ENCODE measurements at places on chromosomes 3 and 15.

GRCh38 chr3:193396451-193397244 is 18.1 kb upstream of the ATP13A5 start:
- DNase-seq: no peak

GRCh38 chr3:135997554-135998320 is 32.2 kb downstream of the PPP2R3A start:
- DNase-seq: no peak

GRCh38 chr3:120029749-120030148 is 64.5 kb downstream of the GSK3B start:
- DNase-seq: no peak

- DNase-seq: no peak
These were observed 6.4 kb downstream of the TMEM207 start for GRCh38 chr3:190443257-190443656.

- no peak for DNase-seq
These were observed 110.1 kb upstream of the PLXNA1 start for GRCh38 chr3:126872701-126873342.

GRCh38 chr3:41874022-41874421 is 87.9 kb downstream of the ULK4 start:
- no peak for DNase-seq

DNA sequence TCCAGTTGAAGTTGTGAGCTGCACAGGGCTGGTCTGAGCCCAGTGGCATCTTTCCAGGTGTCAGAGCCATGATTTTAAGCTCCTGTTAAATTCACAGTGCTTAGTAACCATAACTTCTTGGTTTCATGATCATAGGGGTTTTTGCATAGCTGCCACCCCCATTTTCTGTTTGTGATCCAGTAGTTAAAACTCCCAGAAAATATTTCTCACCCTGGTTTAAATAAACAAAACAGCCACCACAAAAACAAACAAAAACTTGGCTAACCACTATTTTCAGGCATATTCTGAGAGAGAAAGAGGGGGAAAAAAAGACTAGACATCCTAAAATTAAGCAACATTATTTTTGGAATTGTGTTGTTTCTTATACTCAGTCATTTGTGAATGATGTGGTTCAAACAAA is 175.3 kb downstream of the IGF1R start:
- DNase-seq: no peak

DNA sequence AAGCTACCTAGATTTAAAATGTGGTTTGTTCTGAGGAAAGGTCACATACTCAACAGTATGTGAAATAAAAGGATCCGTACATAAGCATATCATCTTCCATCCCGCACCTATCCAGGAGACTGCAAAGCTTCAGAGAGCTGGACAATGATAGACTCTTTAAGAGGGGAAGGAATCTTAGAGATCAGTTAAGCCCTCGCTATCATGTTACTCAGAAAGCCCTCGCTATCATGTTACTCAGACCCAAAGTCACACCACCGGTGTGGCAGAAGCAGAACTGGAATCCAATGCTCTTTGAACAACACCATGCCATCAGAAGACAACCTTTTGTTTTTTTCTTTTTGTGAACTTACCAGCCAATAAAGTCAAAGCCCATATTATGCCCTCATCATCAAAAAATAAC is 5.8 kb downstream of the ANO10 start:
- DNase-seq: no peak

DNA sequence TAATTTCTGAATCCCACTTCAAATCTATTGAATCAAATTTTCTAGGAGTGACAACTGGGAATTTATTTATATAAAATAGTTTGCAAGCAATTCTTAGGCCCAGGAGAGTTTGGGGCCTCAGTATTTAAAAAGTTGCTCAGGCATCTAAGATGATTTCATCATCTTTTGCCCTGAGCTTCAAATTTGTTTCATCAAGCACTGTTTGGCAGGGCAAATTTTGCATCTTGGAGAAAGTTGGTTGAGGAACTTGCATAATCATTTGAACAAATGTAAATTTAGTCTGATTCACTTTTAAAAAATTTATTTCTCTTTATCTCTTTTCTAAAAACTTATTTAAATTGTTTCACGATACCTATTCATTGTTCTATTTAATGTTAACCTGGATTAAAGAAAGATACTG is 702.8 kb downstream of the SI start:
- DNase-seq: no peak

DNA sequence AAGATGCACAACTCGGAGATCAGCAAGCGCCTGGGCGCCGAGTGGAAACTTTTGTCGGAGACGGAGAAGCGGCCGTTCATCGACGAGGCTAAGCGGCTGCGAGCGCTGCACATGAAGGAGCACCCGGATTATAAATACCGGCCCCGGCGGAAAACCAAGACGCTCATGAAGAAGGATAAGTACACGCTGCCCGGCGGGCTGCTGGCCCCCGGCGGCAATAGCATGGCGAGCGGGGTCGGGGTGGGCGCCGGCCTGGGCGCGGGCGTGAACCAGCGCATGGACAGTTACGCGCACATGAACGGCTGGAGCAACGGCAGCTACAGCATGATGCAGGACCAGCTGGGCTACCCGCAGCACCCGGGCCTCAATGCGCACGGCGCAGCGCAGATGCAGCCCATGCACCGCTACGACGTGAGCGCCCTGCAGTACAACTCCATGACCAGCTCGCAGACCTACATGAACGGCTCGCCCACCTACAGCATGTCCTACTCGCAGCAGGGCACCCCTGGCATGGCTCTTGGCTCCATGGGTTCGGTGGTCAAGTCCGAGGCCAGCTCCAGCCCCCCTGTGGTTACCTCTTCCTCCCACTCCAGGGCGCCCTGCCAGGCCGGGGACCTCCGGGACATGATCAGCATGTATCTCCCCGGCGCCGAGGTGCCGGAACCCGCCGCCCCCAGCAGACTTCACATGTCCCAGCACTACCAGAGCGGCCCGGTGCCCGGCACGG is 991 bp downstream of the SOX2 start:
- no peak for DNase-seq

- DNase-seq: peak; percentile 60
These were observed 171.1 kb upstream of the ICE2 start for GRCh38 chr15:60649845-60650548.

- no peak for DNase-seq
These were observed 637.1 kb downstream of the MAGI1 start for GRCh38 chr3:65401359-65402305.

- peak; percentile 2 for DNase-seq
These were observed 127.2 kb upstream of the DPH6 start for GRCh38 chr15:35673093-35673684.

DNA sequence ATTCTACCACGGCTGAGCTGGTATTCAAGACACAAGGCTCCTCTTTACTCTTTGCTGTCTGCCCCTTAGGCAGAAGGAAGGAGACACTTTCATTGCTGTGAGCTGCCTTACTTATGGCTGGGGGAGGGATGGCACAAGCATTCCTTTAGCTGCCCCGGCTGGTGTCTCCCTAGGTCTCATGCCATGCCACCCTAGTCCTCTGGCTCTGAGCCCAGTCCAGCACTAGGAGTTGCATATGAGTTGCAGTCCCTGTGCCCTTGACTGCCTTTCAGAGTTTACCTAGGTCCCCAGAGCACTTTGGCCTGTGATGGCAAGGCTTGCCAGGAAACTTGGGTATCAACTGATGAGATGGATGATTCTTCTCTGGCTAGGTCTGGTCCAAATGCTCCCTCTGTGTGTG is 296.4 kb downstream of the RBMS3 start:
- no peak for DNase-seq

- no peak for DNase-seq
These were observed 307.7 kb downstream of the RPLP1 start for GRCh38 chr15:69760258-69760845.

DNA sequence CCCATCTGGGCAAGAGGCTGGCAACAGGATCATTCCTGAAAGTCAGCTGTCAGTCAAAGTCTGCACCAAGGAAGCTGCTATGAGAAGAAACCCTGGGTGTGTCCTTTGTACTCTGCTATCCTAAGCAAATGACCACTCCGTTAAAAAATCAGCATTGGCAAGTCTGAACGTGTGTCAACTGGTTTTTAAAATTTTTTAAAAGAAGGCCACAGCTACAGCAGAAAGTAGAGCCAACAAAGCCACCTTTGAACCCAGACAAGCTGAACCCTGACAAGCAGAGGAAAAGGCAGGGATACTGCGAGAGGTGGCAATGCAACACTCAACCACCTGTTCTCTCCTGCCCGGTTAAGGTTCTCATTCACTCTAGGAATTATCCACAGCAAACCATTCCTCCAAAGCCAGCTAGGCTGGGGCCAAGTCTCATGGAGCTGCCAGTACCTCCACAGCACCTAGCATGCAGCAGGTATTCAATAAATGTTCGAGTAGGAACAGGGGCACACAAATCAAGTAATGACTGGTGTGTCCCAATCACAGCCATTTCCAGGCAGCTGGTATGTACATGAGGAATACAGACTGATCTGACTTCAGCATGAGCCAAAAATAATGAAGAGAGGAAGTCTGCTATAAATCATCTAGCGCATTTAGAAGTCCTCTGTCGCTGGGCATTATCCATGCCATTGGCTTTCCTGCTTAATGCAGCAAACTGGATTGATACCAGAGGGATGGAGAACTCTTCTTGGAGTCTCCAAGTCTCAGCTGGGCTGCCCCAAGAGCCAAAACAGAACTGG is 76.0 kb downstream of the ADCY5 start:
- no peak for DNase-seq

GRCh38 chr15:91258415-91258759 is 158.3 kb downstream of the SV2B start:
- no peak for DNase-seq

DNA sequence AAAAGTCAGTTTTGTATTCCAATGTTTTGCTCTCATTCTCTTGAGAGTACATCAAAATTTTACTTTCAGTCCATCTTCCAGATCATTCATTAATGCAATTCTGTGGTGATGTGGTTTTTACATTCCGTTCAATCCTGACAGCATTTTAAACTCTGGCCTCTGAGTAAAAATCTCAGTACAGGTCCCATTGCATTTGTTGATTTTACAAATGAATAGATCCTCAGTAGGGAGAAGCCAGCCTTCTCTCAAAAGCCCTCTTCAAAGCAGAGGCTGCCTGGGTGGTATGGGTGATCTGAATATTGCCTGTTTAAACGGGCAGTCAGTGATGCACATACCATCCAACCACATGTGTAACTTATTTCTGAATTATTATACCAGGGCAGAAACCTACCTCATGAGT is 72.5 kb upstream of the TSC22D2 start:
- no peak for DNase-seq

All from stimulated activated CD4-positive, alpha-beta T cell treated with anti-CD3 and anti-CD28 coated beads, Interleukin-2, amount 100 ng/mL, for 24 hours (primary cell).